ENCODE measurements at places on chromosomes 4 and X.
A peak's percentile ranks its signal among the peaks of the same experiment; 100 is the strongest.

DNA sequence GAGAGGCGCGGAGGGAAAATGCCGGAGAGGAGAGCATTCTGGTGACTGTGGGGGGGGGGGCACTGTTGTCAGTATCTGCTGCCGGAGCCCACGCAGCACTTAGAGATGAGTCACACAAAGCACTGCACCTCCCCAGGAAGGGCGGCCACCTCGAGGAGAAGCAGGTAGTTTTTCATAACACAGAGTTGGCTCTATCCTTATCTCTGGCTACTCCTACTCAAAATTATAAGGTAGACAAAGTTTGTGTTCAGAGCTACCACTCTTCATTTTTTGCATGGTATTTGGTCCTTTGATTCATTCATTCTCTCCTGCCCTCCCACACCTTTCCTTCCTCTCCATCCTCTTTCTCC lies 76.2 kb upstream of the SCOC start:
- DNase-seq: no peak

- DNase-seq: no peak
Observed at GRCh38 chrX:136755411-136755810, 25.3 kb downstream of the ARHGEF6 start.

DNA sequence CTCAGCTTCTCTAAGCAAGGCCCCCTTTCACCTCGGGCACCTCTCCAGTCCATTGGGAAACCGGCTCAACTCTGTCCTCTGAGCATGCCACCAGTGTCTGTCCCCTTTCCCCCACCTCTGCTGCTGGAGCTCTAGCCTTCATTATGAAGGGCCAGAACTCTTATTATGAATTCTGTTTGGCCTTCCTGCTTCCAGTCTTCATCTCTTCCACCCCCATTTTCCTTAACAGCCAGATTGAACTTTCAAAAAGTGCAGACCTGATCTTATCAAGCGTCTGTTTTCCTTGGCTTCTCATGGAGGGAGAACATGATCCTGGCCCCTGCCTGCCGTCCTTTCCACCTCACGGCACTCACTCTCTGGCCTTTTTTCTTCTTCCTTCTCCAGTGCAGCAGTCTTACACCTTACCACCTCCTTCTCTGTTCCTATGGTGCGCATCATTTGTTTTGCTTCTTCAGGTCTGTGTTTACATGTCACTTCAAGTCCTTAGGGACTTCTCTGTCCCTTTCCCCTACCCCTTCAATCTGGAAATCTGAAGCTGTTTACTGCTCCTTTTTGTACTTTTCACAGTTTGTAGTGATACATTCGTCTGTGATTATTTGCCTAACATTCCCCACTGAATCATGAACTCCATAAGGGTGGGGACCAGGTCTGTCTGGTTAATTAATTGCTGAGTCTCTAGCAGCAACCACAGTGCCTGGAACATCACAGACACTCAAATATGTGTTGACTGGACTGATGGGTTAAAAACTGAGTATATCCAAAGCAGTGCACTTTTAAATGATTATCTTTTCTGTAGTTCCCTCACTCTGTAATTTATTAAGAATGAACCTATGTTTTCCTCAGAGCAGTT lies 55.8 kb downstream of the FNIP2 start:
- DNase-seq: no peak

DNA sequence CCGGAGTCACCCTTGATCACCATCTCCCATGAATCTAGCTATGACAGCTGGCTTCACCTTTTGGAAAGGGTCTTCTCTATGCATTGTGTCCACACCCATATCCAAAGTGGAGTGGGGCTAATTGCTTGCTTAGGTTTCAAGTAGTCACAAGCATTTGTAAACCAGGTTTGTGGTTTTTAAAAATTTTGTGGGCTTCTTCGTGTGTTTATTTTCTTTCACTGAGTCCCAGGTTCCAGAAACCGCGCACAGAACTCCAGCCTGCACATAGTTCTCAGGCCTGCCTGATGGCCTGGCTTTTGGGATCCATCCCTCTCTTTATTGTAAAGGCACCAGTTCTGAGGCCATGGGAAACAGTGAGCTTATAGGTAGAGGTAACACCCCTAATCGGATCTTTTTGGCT lies 70.2 kb upstream of the TLR3 start:
- DNase-seq: no peak

GRCh38 chr4:134812611-134813010 lies 611.0 kb upstream of the PABPC4L start:
- no peak for DNase-seq

DNA sequence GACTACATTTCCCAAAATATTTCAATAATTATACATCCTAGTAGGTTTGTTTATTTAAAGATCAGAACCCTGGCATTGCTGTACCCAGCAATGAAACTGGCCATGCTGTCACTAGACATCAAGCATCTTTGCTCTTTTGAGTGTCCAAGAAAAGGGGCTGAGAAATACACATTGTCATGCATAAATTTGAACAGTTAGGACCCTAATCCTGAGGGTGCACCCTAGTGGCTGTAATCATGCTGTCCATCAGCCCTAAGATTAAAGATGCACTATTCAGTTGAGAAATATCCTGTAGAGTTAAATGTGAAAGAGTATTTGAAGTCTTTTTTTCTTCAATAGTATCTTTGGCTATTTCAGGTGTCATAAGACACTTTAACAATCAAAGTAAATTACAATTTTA lies 108.8 kb downstream of the NFKB1 start:
- no peak for DNase-seq

- DNase-seq: no peak
Observed at GRCh38 chrX:135009057-135009610, 13.2 kb downstream of the RTL8B start.

DNA sequence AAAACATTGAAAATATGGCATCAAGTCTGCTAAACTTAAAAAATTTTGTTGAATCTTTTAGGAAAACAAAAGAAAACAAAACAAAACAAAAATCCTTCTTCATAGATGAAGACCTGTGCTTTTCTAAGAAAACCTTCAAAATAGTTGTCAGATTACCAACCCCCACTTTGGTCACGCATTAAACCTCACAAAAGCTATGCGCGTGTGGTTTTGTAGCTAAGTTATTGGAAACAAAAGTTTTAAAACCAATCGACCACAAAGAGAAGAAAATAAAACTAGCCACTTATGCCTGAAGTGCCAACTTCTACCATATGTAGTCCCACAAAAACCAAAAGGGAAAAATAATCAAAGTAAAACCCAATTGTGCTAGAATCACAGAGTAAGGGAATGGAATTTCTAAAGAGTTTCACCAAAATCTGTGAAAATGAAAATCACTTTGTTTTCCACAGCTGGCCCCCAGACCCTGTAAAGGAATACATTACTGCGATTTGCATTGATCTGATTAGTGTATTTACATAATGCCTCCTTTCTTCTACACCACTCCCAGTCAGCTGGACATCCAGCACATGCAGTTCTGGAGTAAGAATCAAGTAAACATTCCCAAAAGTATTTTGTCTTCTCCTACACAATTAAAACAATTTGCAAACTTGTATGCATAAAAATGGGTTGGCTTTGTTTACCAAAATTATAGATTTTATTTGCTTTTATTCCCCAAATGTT lies 330.1 kb upstream of the DKK2 start:
- DNase-seq: no peak

- DNase-seq: no peak
Observed at GRCh38 chrX:129310000-129310399, 213.3 kb downstream of the SMARCA1 start.

- no peak for DNase-seq
Observed at GRCh38 chr4:56641494-56642051, 39.5 kb downstream of the HOPX start.

DNA sequence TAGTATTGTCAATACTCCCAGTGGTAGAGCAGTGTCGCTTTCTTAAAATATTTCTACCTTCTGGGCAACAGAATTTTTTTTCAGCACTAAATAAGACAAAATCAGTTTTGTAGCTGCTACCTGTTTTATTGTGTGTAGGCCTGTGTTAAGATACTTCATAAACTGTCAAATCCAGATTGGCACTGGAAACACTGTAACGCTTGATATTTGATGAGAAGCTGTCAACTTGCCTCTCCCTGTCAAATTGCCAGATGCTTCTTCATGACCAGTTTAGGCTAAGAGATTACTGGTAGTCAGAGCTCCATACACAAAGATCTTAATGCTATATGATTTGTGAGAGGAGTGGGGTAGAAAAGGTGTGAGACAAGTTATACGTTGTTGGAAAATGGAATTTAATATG lies 17.3 kb downstream of the TRAM1L1 start:
- no peak for DNase-seq

DNA sequence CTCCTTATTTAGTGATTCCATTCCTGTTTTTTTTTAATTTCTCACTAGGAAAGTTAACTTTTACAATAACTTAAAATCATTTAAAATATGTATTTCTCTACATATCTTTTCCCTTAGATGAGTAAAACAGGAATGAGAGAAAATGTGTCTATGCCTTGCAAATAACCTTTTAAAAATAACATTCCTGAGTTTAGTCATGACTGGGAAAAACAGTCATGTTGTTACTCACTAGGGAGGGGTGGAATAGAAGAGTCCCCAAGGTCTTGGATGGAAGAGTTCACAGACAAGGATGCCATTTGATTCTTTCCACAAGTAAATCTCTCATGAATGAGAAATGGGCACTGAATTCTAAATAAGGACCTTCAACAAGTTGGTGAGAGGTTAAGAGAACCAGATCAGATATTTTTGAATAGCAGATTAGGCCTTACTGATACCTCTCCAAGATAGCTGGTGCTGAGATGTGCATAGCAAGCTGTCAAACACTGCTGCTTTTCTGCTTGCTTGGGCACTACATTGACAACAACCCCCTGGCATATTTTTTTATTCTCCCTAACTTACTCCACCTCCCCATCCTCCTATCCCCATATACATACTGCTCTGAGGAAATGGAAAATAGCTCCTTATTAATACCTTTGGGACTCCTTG lies 25.1 kb downstream of the UGDH start:
- no peak for DNase-seq

DNA sequence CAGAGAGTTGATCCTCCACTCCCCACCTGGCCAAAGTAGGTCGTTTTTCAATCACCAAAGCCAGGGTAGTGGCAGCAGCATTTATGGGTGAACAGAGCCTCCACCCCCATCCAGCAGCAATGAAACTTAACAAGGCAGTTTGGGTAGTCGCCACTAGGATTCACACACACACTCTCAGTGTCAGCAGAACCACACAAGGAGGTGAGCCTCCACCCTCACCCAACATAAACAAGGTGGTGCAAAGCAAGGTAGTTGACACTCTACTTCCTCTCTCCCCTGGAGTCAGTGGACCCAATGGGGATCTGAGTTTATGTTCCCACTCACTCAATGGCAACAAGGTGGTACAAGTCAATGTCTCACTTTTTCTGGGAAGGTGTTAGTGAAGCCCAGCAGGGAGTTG lies 50.4 kb upstream of the CCDC149 start:
- DNase-seq: no peak

DNA sequence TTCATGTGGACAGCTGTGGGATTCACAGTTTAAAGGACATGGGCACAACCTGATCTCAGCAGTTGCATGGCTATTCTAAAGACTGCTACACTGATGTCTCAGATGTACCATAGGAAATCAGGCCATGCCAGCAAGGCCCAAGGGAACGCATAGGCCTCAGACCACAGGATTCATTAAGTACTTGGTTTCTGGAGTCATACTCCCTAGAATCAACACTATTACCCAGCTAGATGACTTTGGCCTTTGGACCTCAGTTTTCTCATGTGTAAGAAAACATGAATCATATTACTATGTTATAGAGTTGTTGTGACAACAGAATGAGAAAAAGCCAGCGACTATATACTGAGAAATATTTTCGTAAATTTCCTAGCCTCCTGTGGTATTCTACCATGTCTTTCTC lies 67.9 kb downstream of the NHS start:
- DNase-seq: no peak

DNA sequence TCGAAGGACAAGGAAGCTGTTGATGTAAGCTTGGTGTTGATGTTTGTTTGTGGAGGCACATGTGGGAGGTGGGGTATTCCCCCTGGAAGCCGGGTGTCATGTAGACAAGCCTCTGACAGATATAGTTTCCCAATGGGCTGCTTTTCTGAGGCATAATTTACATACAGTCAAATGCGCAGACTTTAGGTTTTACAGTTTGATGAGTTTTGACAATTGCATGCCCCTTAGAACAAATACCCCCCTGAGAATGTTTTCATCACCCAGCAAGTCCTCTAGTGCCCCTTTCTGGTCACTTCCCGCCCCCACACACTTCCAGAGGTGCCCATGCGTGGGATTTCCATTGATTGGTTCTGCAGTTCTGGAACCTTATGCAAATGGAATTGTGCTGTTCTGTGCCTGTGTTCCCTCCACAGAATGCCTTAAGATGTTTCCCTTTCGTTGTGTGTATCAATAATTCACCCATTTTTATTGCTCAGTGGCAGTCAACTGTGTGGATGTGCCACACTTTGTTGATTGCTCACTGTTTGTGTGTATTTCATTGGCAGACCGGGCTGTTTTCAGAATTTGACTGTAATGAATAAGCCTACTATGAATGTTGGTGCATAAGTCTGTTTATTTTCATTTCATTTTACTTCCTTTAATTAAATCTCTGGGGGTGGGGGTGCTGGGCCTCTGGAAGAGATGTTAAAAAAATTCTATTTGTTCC lies 8.5 kb downstream of the EVC start:
- no peak for DNase-seq

DNA sequence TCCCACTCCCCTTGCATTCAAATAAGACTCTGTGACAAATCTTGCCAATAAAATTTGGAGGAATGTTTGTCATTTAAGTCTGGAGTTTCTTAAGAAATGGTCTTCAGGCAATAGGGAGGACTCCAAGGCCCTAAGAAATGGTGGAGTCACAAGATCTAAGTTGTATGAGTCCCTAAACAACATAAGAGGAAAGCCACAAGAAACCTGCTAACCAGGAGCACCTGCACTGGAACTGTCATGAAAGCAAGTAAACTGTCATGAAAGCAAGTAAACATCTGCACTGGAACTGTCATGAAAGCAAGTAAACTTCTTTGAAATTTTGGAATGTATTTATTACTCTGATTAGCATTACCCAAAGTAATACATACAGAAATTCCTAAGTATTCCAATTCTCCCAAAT lies 3.5 kb downstream of the CNOT6L start:
- DNase-seq: no peak

- DNase-seq: peak; percentile 25
Observed at GRCh38 chr4:56909086-56909894, 1.6 kb downstream of the REST start.

DNA sequence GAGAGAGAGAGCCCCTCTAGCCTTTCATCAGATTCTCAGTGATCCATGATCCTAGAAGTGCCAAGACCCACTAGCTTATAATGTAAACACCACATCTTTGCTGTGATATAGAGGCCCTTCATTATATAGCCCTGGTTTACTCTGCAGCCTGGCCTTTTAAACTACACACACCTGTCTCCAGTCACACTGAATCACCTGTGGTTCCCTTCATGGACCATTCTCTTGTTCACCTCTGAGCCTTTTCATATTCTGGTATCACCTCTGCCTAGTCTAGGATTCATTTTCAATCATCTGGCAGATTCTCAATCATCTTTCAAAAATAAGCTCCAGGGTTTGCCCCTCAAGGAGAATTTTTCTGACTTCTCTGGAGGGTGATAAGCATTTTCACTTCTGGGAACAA lies 50.0 kb upstream of the CD40LG start:
- no peak for DNase-seq

GRCh38 chr4:43296946-43297528 lies 404.5 kb downstream of the GRXCR1 start:
- no peak for DNase-seq

DNA sequence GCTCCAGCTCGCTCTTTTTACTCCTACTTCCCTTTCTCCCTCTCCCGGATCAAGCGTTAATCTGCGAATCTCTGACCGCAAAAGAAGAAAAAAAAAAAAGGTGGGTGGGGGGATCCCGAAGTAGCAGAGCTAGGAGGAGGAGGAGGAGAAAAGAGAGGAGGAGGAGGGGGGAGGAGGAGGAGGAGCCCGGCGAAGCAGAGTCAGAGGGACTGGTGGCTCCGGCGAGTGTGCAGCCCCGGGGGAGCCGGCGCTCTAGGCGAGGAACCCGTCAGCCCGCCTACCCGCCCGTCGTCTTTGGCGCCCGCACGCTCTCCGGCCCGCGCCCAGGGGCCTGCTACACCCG lies at the start of gene NHSL2:
Gene NHSL2, plus strand, starts transcription at position 203 of the 343 bp plus-strand sequence.
- DNase-seq: no peak

Data from activated CD8-positive, alpha-beta memory T cell treated with anti-CD3 and anti-CD28 coated beads for 4 hours (primary cell).